ENCODE measurements at places on chromosomes 3 and 15. TPM values are rescaled to one million over a fixed set of nuclear protein-coding genes. Genes with fewer than 3 reads are reported as not detected.

Gene OCA2
- polyA plus RNA-seq: 0.31 TPM

GRCh38 chr15:60118626-60119025 is 114.5 kb downstream of the FOXB1 start:
- DNase-seq: no peak

- no peak for DNase-seq
These were observed 18.3 kb upstream of the EPHB3 start for GRCh38 chr3:184543256-184543655.

DNA sequence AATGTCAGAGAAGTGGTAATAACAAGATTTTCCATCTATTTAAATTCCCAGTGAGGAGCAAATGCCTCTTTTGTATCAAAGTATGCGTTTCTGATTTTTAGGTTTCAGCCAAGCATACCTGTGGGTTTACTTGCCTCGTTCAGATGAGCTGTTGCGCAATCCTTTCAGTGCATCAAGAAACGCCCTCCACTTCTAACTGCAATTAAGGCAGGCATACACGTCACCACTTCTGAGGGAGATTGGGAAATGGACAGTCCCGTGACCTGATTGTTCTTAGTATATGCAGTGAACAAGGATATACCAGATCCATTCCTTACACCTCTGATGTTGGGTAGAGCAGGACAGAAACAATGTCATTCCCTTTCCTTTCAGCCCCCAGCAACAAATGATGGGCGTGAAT is 219.0 kb downstream of the ITPR1 start:
- DNase-seq: no peak

GRCh38 chr3:125191730-125192129 is 20.8 kb downstream of the SLC12A8 start:
- DNase-seq: no peak

Data from ovary (tissue), 10 donors.